ENCODE measurements at places on chromosomes 6 and 20.

GRCh38 chr20:62793757-62794006 lies 2.6 kb upstream of the MRGBP start:
- DNase-seq, result no peak

GRCh38 chr6:164401871-164402270 lies 907.5 kb downstream of the C6orf118 start:
- no peak for DNase-seq

- DNase-seq, result no peak
Measured at GRCh38 chr6:122877302-122877701, 88.2 kb downstream of the SMPDL3A start.

- DNase-seq, result no peak
Measured at GRCh38 chr6:35485402-35485877, 11.4 kb downstream of the TEAD3 start.

- peak; percentile 24 for DNase-seq
Measured at GRCh38 chr20:23265226-23265625, 85.4 kb upstream of the NXT1 start.

DNA sequence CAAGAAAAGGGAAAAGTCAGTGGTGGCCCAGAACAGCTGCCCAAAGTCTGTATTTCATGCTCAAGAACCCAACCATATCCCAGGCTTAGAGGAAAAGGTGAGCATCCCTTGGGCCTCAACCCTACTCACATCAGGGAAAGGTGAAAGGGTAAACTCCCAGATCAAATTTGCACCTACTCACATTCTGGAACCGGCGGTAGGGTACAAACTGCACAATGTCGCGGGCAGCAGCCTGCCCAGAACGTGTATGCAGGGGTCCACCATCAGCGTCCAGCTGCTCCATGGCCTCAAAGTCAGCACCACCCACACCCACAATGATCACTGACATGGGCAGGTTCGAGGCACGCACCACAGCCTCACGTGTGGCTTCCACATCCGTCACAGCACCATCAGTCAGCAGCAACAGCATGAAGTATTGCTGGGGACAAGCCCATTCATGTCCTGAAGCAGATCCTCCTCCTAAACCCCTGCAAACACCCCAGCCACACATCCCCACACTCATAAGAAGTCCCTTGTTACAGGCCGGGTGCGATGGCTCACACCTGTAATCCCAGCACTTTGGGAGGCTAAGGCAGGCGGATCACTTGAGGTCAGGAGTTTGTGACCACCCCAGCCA lies 10.9 kb downstream of the SPAG4 start:
- no peak for DNase-seq

- DNase-seq, result peak; percentile 38
Measured at GRCh38 chr20:46438156-46438750, 31.8 kb upstream of the ELMO2 start.

GRCh38 chr6:8268156-8268555 lies 165.8 kb upstream of the EEF1E1 start:
- no peak for DNase-seq

DNA sequence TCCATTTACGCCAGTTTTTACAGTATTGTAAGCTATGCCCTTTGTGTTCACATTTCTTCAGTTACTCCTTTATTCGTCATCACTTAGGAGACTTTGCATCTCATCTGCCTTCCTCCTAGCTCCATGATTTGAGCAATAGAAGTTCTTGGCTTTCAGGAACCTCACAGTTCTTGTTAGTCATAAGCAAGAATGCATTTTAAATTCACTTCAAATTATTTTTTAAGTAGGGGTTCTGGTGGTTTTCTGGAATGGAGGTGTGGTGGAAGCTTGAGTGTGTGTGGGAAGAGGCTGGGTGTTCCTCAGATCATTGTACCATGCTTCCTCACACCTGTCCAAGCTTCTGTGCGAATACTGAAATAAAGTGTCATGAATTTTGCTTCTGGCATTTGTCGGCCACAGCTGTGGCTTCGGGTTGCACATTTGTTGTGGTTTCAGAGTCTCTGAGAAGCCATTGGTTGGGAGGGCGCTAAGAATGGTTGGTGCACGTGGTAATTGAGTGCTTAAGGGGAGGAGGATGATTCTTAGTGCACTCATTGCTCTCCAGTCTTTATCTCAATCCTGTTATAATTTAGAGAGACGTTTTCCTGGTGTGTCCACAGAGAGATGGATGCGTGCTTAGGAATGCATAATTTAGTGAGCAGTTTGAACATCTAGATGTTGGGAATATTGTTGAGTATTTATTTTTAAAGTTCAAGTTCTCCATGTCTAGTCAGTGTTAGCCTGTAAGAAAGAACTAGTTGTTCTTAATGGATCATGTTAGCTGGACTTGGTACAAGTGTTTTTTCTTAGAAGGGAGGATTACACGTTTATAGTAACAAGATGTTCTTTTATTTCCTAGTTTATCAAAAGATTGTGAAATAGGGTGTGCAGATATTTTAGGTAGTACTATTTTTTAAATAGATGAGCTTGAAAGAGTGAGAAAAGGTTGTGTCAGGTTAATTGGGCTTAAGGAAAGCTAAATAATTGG lies 31.9 kb downstream of the FOXO3 start:
- DNase-seq, result peak; percentile 89

DNA sequence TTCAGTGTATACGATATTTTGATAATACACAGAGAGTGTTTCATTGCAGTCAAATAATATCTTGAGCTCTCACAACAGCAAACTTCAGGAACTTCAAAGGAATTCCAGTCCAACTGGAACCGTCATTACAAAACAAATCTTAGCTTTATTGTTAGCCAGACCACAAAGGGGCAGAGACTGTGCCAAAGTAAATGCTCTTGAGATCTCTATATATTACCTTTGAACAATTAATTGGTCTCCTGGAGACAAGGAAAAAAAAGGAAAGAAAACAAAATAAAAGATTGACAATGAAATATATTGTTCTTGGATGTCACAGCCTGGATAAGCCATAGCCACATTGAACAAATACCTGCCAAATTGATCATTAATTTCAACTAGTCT lies 70.0 kb downstream of the FOXC1 start:
- DNase-seq, result no peak

GRCh38 chr20:36402708-36403107 lies 96.6 kb downstream of the DLGAP4 start:
- DNase-seq, result no peak

DNA sequence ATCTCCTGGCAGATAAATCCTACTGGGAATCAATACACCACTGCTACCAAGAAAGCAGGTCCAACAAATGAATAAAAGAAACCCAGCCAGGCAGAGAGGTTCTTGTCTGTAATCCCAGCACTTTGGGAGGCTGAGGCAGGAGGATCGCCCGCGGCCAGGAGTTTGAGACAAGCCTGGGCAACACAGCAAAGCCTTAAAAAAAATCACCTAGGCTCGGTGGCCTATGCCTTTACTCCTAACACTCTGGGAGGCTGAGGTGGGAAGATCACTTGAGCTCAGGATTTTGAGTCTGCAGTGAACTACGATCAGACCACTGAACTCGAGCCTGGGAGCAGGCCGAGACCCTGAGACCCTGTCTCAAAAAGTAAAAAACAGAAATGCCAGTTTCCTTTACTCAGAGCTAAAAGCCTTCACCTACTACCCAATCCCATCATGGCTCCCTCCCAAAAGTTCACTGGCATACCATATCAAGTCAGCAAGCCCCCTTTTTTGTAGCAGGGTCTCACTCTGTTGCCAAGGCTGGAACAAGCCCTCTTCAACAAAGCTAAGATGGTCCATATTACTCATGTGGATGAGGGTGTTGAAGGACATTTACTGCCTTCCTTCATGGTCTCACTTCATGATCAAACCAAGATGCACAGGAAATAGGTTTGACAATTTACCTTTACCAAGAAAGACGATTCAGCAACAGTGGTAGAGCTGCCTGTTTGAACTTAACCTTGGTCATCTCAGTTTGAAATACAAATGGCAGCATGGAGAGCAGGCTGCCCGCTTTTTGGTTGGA lies 5.3 kb downstream of the SNX5 start:
- DNase-seq, result no peak

- DNase-seq, result no peak
Measured at GRCh38 chr20:62982124-62983075, 24.4 kb downstream of the BHLHE23 start.

- DNase-seq, result no peak
Measured at GRCh38 chr20:49292010-49292409, 14.2 kb upstream of the ZNFX1 start.

- peak; percentile 99 for DNase-seq
Measured at GRCh38 chr20:56439771-56440291, 27.8 kb downstream of the CASS4 start.

- DNase-seq, result peak; percentile 63
Measured at GRCh38 chr6:34359418-34360158, 32.9 kb downstream of the NUDT3 start.

- DNase-seq, result peak; percentile 84
Measured at GRCh38 chr6:121482004-121482693, 46.7 kb downstream of the GJA1 start.

DNA sequence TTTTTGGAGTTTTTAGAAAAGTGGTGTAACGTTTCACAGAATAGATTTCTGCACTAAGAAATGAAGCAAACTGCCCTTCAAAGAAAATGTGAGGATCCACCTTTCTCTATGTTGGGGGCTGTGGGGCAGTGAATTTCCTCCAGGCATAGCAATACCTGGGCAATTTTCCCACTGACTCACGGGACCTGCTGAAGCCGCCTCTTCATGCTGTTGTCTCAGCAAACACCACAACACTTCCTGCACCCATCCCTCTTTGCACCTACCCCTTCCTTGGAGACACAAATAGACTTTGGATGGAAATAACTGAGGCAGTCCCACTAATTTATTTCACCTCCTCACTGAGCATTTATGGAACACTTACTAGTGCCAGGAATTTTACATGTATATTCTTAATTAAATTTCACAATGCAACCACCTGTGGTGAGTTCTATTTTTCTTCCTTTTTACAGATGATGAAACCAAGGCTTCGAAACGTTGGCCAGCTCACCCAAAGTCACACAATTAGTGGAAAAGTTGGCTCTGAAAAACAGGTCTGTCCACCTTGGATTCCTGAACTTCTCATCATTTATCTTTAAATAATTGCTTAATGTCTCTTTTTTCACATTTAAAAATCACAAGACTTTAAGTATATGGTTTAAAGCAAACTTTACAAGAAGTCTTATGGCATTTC lies 17.2 kb upstream of the ADGRF1 start:
- no peak for DNase-seq

GRCh38 chr6:21263531-21264287 lies 329.8 kb upstream of the SOX4 start:
- peak; percentile 78 for DNase-seq

- DNase-seq, result no peak
Measured at GRCh38 chr6:169784821-169785340, 33.5 kb downstream of the ERMARD start.

- no peak for DNase-seq
Measured at GRCh38 chr20:63208346-63208909, 7.5 kb downstream of the YTHDF1 start.

DNA sequence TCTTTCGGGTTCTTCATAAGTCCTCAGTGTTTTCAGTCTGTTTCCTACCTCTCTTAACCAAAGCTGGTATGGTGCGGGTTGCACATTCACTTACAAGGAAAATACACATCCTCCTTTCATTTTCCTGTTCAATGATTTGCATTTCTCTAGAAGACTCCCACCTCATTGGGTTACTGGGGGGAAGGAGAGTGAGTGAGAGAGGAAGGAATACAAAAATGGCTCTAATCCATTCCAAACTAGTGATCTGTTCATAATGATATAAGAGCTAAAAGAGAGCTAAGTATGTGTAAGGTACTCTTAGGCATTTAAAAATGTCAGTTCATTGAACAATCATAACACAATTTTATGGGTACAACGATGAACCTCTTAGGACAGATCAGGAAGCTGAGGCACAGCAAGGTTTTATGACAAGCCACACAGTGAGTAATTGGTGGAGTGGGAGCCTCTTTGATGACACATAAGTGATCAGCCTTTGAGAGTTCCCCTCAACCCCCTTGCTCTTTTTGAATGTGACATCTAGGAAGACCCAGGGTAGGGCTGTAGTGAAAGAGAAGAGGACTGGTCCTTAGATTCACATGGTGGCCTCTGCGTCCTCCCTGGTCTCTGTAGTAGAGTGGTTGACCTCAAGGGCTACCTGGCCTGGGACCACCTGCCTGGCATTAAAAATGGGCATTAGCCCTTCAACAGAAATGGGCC lies 328.4 kb upstream of the SOX4 start:
- DNase-seq, result no peak
